ENCODE measurements at places on chromosomes 2 and 18. TPM values are rescaled to one million over a fixed set of nuclear protein-coding genes. Genes with fewer than 3 reads are reported as not detected.

- DNase-seq = no peak
These were observed 560.2 kb downstream of the LRP1B start for GRCh38 chr2:141570474-141571131.

ACVR1C gene
- total RNA-seq = 1.9 TPM

DNA sequence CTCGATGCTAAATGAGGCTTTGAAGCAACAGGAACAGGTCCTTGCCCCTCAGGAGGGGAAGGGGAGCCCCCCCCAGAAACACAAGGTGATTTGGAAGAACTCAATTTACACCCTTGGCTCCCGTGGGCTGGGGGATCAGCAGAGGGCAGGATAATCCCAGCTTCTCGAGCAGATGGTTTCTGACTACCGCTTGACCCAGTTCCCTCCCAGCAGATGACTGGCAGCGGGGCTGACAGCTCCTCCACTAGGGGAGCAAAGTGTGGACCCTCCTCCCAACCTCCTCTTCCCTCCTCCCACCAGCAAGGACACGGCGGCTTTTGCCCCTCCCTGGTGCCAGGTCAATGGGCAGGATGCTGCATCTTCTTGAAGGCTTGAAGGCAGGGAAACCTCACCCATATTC is 3.5 kb upstream of the INHBB start:
- DNase-seq = no peak

PRKAG3 gene
- not detected for total RNA-seq

DNA sequence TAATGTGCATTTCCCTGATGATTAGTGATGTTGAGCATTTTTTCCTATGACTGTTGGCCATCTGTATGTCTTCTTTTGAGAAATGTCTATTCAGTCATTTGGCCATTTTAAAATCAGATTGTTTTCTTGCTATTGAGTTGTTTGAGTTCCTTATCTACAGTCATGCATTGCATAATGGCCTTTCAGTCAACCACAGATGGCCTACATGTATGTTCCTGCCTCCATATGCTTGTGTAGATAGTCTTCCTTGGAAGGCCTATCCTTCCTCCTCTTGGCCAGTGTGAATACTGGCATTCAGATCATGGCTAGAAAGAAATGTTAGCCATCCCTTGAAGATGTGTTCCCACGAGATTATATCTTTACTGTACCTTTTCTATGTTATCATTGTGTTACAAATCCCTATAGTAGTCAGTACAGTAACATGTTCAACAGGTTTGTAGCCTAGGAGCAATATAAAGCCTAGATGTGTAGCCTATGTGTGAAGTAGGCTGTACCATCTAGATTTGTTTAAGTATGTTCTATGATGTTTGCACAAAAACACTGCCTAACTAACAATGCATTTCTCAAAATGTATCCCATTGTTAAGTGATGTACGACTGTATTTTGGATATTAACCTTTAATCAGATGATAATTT is 65.6 kb upstream of the CD302 start:
- DNase-seq = no peak

GRCh38 chr18:56433919-56434318 is 204.5 kb downstream of the TXNL1 start:
- DNase-seq = no peak

DNA sequence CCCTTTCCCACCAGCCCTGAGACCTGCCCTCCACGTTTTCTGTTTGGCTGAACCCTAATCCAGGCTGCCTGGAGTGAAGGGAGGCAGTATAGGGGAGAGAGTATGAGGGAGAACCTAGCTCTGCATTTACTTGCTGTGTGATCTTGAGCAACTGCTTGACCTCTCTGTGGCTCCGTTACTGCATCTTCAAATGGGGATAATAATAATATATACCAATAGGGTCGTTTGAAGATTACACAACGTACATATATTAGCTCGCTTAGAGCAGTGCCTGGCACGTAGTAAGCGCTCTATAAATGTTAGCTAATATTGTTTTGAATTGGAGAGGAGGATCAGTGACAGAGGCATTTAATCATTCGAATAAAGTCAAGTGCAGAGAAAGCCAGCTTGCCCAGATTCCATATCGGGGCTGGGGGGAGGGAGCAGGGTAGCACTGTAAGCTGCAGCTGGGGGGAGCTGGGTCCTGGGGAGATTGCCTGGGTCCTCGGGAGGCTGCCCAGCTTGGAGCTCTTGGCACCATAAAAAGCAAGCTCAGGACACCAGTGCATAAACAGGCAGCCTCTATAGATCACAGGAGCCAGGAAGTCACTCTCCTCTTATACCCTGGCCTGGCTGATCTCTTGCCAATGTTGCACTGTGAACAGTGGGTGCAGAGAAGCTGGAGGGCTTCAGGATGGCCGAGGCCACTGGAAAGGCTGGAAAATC is 19.1 kb downstream of the KCNK3 start:
- peak; percentile 45 for DNase-seq

- DNase-seq = no peak
These were observed 170.1 kb upstream of the THUMPD2 start for GRCh38 chr2:39949131-39949530.

CTNNA2 gene
- total RNA-seq = 0.37 TPM

C2orf66 gene
- not detected for total RNA-seq

- DNase-seq = no peak
These were observed 29.3 kb upstream of the TWIST2 start for GRCh38 chr2:238818561-238818960.

GRCh38 chr2:155157065-155157464 is 458.6 kb downstream of the KCNJ3 start:
- DNase-seq = peak; percentile 6

DNA sequence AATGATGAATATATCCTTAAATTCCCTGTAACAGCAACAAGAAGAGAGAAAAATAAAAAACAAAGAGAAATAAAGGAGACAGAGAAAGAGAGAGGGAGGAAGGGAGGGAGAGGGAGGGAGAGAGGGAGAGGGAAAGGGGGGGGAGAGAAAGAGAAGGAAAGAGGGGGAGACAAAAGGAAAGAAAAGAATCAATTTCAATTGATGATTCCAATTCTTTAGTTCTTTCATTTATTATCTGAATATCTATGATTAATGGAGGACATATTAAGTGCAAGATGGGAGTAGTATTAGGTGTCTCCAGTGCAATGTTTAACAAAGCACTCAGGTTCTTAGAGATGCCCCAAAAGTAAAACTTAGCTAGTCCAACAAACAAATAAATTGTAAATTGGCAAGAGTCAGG is 97.2 kb upstream of the DPP10 start:
- DNase-seq = no peak

- DNase-seq = no peak
These were observed 101.5 kb upstream of the SETBP1 start for GRCh38 chr18:44579028-44579702.

DNA sequence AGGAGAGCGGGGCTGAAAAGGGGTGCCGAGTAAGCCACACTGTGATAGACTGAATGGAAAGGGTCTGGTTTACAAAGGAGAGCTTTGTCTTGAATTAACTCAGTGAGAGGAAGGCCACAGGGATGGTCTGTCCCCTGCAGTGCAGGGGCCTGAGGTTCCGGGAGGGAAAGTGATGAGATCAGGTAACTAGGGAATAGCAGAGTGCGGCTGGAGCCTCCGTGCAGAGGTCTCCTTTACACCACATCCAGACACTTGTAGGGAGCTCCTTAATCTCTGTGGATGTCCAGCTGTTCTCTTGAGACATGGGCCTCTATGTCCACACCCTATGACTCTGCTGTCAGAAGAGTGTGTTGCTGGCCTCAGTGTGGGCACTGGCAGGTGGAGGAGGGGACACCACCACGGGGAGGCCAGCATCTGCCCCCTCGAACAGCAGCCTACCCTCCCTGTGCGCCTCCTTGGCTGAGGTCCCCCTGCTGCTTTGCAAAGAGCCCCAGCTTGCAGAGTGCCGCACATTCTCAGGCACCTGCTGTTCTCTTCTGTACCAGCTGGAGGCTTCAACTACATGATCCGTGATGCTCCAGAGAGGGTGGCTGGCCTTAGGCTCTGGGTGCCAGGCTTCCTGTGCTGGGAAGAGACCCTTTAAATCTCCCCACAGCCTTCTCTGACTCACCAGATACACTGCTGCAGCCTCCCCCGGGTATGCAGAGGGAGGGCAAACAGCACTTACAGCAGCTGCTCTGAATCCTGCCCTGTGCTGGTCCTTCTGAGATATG is 25.9 kb downstream of the ENOSF1 start:
- no peak for DNase-seq

- peak; percentile 34 for DNase-seq
These were observed 30.6 kb upstream of the EPC2 start for GRCh38 chr2:148614014-148614321.

DNA sequence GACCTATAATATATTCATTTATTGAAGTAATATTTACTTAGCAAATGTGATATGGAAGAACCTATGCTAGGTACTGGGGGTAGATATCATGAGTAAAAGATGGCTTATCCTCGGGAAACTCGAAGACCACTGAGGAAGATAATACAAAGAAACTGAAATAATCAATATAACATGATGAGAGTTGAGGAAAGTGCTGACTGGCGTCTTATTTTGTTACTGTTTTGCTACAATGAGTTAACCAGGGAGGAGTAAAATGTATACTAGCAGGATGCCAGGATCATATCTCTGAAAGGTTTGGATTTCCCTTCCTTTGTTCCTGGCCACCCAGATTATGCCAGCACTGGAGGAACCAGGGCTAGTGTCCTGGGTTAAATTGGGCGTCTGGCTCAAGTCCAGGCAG is 111.7 kb upstream of the SPATS2L start:
- no peak for DNase-seq

DNA sequence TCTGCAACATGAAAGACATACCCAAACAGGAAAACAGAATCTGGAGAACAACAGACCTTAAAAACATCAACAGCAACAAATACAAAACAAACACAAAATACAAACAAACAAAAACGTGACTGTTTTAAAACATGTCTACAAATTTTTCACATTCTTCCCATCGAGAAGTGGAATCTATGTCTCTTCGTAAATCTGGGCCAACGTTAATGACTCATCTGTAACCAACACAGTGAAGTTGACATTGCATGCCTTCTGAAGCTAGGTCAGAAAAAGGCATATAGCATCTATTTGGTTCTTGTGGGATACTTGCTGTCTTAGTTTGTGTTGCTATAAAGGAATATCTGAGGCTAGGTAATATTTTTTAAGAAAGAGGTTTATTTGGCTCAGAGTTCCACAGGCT is 269.0 kb upstream of the FBXO11 start:
- no peak for DNase-seq

GRCh38 chr18:44564922-44565321 is 115.8 kb upstream of the SETBP1 start:
- DNase-seq = no peak

GRCh38 chr2:169225233-169225750 is 137.0 kb downstream of the LRP2 start:
- DNase-seq = no peak

SCN9A gene
- 11.8 TPM for total RNA-seq

- DNase-seq = no peak
These were observed 10.3 kb downstream of the SULT1C4 start for GRCh38 chr2:108388045-108388444.

DNA sequence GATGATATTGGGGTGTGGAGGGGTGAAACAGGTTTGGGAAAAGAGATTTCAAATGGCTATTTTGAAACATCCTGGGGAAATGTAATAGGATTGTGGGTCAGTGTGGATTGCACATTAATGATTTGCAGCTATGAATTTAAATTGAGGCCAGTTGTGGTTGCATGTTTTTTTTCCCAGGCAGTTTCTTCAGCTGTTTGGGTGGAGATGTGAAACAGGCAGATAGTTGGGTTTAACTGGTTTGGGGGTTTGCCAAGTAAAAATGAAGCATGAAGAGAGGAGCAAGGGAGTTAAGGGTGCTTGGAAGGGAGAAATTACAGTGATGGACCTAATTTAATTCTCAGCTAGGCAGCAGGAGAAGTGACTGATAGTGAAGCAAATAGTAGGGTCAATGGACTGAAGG is 16.8 kb downstream of the GPD2 start:
- DNase-seq = no peak

- DNase-seq = peak; percentile 83
These were observed 99.0 kb downstream of the PLEKHM3 start for GRCh38 chr2:207926133-207926988.

DNA sequence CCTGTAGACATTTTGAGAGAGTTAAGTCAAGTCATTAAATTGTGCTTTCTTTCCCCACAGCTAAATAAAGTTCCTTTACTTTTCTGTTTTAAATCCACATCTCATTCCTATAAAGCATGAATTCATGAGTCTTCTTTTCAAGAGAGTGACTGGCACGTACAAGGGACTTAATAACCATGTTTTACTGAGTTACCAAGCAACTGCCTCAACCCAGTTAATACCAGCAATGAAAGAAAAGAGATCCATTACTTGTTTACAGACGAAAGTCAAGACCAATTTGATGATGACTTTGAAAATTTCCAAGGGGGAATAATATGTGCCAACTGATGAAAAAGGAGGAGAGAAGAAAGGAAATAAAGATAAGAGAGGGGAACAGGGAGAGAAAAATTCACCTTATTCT is 1082.5 kb upstream of the GYPC start:
- DNase-seq = no peak

KCNIP3 gene
- total RNA-seq = 1.8 TPM

GRCh38 chr18:3088449-3088848 is 75.5 kb upstream of the LPIN2 start:
- DNase-seq = no peak

GRB14 gene
- 4.8 TPM for total RNA-seq

DNA sequence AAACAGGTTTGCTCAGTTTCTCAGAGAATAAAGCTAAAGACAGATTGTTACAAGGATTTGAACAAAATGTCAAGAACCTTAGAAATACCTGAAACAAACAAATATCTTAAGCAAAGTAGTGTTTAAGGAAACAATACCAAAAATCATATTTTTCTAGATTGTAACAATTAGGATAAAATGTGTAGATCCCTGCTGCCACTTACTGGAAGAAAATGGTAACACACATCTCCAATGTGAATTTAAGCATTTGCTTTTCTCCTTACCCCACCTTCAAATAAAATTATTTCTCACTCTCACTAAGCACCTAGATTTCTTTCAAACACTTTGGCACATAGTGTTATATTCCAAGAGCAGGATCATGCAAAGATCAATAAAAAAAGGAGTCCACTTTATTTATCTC is 34.9 kb downstream of the SUCLG1 start:
- DNase-seq = no peak

Data from lung (tissue), 17 donors.